Central memory CD4-positive, alpha-beta T cell (primary cell): ENCODE measurements at places on chromosomes 13 and 19.

DNA sequence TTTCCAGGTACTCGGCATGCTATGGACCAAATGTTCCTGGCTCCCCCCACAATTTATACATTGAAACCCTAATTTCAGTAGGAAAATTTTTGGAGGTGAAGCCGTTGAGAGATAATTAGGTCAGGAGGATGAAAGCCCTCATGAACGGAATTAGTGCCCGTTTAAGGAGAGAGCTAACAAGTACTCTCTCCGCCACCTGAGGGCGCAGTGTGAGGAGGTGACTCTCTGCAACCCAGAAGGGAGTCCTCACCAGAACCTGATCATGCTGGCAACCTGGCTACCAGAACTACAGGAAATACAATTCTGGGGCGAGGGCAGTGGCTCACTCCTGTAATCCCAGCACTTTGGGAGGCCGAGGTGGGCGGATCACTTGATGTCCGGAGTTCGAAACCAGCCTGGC, 397.8 kb downstream of the SLITRK5 start:
- DNase-seq = no peak

DNA sequence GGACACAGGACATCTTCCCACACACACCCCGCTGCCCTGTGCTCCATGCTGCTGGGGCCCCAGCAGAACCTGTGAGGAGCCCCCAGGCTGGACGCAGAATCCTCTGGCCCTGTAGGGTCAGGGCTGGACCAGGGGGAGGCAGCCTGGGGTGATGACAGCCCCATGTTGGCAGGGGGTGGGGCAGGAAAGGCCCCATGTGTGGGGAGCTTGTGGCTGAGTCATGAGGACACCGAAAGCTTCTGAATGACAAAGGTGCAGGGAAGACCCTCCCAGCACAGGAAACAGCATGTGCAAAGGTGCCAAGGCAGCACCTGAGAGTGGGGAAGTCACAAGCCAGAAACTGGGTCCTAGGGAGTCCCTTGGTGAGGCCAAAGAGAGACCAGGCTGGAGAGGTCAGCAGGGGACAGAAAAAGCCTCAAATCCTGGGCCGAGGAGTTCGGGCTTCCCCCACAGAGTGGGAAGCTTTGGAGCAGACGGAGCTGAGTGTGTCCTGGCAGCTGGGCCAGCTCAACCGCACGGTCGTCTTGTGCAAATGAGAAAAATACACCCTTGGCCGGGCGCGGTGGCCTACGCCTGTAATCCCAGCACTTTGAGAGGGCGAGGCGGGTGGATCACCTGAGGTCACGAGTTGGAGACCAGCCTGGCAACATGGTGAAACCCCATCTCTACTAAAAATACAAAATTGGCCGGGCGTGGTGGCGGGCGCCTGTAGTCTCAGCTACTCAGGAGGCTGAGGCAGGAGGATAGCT, 17.5 kb downstream of the ATP8B3 start:
- DNase-seq = no peak

DNA sequence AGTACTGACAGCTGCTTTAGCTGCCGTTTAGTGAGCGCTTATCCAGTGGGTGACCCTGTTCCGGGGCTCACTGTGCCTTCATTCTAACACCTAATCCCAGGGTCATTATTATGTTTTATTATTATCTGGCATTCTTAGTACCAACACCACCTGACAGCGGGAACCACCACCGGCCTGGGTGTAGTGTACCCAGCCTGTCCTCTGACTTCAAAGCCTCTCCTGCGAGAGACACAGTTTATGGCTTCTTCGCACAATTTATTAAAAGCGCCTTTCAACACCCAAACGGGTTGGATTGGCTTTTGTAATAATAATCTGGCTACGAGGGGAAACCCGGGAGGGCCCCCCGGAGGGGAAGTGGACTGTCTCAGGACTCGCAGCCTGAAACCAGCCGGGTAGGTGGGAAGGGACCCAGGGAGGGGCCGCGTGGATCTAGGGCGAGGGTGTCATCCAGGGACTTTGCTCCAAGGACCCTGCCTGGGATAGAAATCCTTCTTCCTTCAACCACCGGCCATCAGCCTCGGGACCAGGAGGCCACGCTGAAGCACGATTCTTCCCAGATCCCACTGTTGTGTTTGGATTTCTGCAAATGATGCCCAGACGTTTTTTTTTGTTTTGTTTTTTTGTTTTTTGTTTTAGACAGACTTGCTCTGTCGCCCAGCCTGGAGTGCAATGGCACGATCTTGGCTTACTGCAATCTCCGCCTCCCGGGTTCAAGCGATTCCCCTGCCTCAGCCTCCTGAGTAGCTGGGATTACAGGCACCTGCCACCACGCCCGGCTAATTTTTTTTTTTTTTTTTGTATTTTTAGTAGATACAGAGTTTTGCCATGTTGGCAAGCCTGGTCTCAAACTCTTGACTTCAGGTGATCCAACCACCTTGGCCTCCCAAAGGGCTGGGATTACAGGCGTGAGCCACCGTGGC, 1.6 kb upstream of the ZBTB7A start:
- peak; percentile 20 for DNase-seq

- DNase-seq = peak; percentile 32
Observed at GRCh38 chr19:6590827-6591319, at the start of gene CD70. TSS of gene CD70 (minus strand) at chr19:6591150. CDS start at chr19:6591002, 148 bp downstream.

GRCh38 chr13:60467098-60467497, 70.1 kb downstream of the TDRD3 start:
- DNase-seq = no peak

GRCh38 chr13:63540061-63540460, 2124.4 kb upstream of the PCDH20 start:
- no peak for DNase-seq

- no peak for DNase-seq
Observed at GRCh38 chr19:33486936-33487811, 34.4 kb downstream of the PEPD start.

DNA sequence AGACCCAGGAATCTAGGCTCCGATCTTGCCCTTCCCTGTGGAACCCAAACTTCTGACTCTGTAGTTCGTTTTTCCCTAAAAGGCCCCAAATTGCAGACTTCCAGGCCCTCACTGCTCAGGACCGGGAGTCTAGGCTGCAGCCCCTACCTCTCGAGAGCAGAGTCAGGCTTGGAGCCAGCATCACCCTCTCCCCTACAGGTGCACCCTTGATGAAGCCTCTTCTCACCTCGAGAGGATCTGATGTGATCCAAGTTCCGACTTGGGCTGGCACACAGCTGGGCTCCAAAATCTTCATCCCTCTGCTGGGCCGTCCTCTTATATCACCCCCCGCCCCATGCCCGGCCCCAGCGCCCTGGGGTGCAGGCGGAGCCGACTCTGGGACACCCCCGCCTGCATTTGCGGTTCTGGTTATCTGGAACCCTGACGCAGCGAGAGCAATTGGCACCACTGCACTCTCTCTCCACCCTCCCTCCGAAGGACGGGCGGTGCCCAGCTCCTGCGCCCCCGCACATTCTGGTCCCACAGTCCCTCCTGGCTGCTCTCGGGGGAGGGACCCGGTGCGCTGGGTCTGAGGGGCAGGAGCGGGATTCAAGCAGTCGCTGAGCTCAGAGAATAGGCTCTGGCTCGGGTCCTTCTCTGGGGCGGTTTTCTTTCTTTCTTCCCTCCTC, at the start of gene KLK7:
TSS of gene KLK7 (minus strand) at position 293 of the 668 bp plus-strand sequence. CDS start 1,518 bp downstream, outside the sequence.
- no peak for DNase-seq

- DNase-seq = no peak
Observed at GRCh38 chr13:94195715-94196114, 283.8 kb downstream of the DCT start.

GRCh38 chr19:19385896-19386869, 19.3 kb upstream of the GATAD2A start:
- peak; percentile 14 for DNase-seq

- DNase-seq = no peak
Observed at GRCh38 chr19:42421591-42422031, 5.6 kb downstream of the LIPE start.

DNA sequence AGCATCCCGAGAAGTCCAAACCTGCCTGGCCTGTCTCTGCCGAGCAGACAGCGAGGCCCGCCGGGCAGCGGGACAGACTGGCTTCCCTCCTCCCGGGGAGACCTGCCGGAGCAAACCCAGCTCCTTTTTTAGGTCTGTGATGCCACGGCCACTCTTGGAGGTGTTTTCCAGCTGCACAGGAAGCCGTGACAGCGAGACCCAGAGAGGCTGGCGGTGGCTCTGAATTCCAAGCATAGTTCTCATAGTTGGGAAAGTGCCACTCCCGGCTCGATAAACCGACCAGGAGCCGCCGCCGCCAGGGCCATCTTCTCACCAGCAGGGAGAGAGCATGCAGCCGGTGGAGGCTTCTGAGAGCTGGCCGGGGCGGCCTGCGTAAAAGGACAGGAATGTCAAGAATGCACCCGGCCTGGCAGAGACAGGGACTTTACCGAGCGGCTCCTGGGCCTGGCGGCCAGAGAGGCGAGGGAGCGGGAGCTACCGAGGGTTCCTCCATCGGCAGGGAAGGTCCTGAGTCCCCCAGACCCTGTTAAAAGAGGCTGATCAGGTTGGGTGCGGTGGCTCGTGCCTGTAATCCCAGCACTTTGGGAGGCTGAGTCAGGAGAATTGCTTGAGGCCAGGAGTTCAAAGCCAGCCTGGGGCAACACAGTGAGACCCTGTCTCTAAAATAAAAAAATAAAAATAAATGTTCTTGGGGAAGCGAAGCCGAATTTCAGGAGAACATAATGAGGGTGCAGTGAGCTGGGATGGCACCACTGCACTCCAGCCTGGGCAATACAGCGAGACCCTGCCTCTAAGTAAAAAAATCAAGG, 64.9 kb downstream of the GADD45B start:
- DNase-seq = no peak

DNA sequence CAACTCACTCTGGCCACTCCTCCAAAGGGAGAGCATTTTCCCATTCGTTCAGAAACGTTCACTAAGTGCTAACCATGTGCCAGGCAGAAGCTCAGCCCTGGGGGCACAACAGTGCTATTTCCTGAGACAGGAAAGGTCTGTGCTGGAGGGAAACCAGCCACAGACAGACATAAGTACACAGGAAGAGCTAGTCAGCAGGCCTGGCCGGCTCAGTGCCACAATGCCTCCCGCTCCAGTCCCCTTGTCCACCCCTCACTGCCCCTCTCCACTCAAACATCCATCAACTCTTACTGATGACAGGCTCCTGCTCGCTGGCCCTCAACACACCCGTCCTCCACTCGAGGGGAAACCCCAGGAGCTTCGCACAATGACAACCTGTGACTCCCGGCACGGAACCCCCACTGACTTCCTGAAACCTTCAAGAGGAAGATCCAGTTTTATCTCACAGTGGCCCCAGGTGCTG, 11.3 kb upstream of the PLA2G4C start:
- no peak for DNase-seq

GRCh38 chr13:73040968-73041596, 17.7 kb upstream of the KLF5 start:
- DNase-seq = no peak

- DNase-seq = no peak
Observed at GRCh38 chr19:42634409-42635232, 39.9 kb upstream of the CEACAM8 start.

GRCh38 chr13:42574435-42575311, 721 bp downstream of the TNFSF11 start:
- DNase-seq = peak; percentile 19

- DNase-seq = no peak
Observed at GRCh38 chr13:107069108-107069776, 501.3 kb upstream of the ARGLU1 start.

DNA sequence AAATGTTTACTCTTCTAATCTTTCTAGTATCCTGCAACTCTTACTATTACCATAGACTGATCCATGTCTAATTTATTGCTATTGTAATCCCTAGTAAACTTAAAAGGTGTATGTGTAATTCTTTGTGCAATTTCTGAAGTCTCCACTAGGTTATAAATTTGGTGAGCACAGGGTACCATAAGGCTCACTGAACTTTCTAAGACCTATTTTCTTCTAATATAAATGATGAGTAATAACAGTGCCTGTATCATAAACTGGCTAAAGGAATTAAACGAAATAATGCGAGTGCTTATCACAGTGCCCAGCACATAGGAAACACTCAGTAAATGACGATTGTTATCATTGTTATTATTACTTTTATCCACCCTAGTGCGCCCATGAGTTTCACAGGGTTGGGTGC, 119.1 kb downstream of the KLF12 start:
- no peak for DNase-seq

DNA sequence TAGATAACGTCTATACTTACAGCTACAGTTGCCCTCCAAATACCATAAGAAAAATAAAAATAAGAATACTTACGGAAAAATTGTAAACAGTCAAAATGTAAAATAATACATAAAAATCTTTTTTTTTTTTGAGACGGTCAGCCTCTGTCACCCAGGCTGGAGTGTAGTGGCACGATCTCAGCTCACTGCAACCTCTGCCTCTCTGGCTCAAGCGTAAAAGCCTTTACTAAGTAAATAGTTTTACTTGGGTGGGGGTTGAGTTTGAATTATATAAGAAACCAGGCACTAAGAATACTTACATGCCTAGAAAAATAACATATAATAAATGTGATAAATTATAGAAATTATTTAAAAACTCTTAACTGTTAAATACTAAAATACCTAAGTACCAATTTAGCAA, 1413.0 kb upstream of the PRR20A start:
- DNase-seq = no peak

DNA sequence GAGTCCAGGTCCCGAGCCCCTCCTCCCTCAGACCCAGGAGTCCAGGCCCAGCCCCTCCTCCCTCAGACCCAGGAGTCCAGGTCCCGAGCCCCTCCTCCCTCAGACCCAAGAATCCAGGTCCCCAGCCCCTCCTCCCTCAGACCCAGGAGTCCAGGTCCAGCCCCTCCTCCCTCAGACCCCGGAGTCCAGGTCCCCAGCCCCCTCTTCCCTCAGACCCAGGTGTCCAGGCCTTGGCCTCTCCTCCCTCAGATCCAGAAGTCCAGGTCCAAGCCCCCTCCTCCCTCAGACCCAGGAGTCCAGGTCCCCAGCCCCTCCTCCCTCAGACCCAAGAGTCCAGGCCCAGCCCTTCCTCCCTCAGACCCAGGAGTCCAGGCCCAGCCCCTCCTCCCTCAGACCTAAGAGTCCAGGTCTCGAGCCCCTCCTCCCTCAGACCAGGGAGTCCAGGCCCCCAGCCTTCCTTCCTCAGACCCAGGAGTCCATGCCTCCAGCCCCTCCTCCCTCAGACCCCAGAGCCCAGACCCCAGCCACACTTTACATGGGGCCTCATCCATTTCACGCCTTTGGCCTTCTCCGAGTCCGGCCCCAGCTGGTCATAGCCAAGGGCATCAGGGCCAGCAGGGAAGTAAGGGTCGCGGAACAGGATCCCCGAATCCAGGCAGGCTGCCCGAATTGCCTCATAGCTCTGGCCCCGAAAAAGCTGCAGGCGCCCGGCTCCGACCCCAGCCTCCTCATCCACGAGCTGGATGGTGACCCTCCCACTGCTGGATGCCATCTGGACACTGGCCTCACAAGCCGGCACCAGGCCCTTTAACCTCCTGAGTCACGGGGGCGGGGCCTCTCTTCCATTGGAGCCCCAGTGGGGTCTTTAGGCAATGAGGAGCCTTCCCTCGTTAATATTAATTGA, 628 bp downstream of the CAPN12 start:
- no peak for DNase-seq

GRCh38 chr19:18741124-18742121, 49.7 kb downstream of the COMP start:
- no peak for DNase-seq
